ENCODE measurements at places on chromosomes 4 and X. TPM values are rescaled to one million over a fixed set of nuclear protein-coding genes. Genes with fewer than 3 reads are reported as not detected.

The FABP2 gene
- total RNA-seq = not detected

The NXF2 gene
- not detected for total RNA-seq

The IL1RAPL2 gene
- not detected for total RNA-seq

The NDST3 gene
- total RNA-seq = not detected

The DCAF12L2 gene
- total RNA-seq = not detected

The C4orf50 gene
- 6.9 TPM for total RNA-seq

The TCEAL6 gene
- total RNA-seq = not detected

The FAM3A gene
- total RNA-seq = 41.1 TPM

The CSAG1 gene
- total RNA-seq = not detected

The GAGE12D gene
- not detected for total RNA-seq

The CACNA1F gene
- not detected for total RNA-seq

The SNCA gene
- total RNA-seq = 19.8 TPM

- no peak overlapping the region for H3K4me3 ChIP-seq
- no peak overlapping the region for H3K27ac ChIP-seq
- H3K27me3 ChIP-seq = no peaks in the 10 kb centered on the region
- H3K36me3 ChIP-seq = no peaks in the 10 kb centered on the region
- DNase-seq = no peak
- H3K4me1 ChIP-seq = no peaks in the 10 kb centered on the region
These were observed 244.3 kb upstream of the DCAF8L1 start for GRCh38 chrX:28225513-28225912.

GRCh38 chr4:17545374-17546140 lies 30.6 kb downstream of the CLRN2 start:
- no peaks in the 10 kb centered on the region for H3K4me1 ChIP-seq
- peaks cover 16% of the 10 kb centered on the region for H3K27me3 ChIP-seq
- no peak overlapping the region for H3K27ac ChIP-seq
- no peaks in the 10 kb centered on the region for H3K36me3 ChIP-seq

GRCh38 chr4:151021637-151022334 lies 6.7 kb upstream of the LRBA start:
- H3K36me3 ChIP-seq = no peaks in the 10 kb centered on the region
- no peak overlapping the region for H3K4me3 ChIP-seq
- no peak for DNase-seq
- no peaks in the 10 kb centered on the region for H3K27me3 ChIP-seq
- H3K27ac ChIP-seq = no peak overlapping the region

DNA sequence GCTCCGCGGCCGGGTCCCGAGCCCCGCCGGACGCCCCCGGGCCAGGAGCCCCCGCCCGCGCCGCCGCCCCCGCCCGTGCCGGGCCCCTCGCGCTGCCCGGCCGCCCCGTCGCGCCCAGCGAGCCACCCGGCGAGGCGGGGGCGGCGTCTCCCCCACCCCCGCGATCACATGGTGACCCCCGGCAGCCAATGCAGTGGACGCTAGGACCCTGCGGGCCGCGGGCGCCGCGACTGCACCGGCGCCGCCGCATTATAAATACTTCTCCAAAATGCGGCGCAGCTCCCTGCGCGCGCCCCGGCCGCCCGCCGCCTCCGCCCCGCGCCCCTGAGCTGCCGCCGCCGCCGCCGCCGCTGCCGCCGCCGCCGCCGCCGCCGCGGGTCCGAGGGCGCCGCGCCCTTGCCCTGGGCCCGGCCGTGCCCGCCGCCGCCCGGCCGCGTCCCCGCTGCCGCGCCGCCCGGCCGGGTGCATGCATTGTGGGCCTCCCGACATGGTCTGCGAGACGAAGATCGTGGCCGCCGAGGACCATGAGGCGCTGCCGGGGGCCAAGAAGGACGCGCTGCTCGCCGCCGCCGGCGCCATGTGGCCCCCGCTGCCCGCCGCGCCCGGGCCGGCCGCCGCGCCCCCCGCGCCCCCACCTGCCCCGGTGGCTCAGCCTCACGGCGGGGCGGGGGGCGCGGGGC lies at the start of gene NAT8L:
Gene NAT8L (plus strand): TSS at position 282 of the 680 bp plus-strand sequence. CDS start 185 bp downstream, at position 467.
- no peaks in the 10 kb centered on the region for H3K4me1 ChIP-seq
- no peaks in the 10 kb centered on the region for H3K36me3 ChIP-seq
- no peak for DNase-seq

GRCh38 chrX:110341189-110342035 lies 17.2 kb upstream of the RTL9 start:
- no peak for DNase-seq
- H3K27ac ChIP-seq = no peak overlapping the region
- no peaks in the 10 kb centered on the region for H3K36me3 ChIP-seq
- H3K27me3 ChIP-seq = peaks cover 8% of the 10 kb centered on the region
- H3K4me1 ChIP-seq = no peaks in the 10 kb centered on the region

- no peak overlapping the region for H3K4me3 ChIP-seq
- H3K36me3 ChIP-seq = no peaks in the 10 kb centered on the region
- H3K27ac ChIP-seq = no peak overlapping the region
- peaks cover 10% of the 10 kb centered on the region for H3K4me1 ChIP-seq
- DNase-seq = no peak
These were observed 112.5 kb downstream of the PDLIM5 start for GRCh38 chr4:94564252-94564651.

GRCh38 chr4:133058701-133059100 lies 90.4 kb upstream of the PCDH10 start:
- no peaks in the 10 kb centered on the region for H3K36me3 ChIP-seq
- H3K27me3 ChIP-seq = no peaks in the 10 kb centered on the region
- H3K4me1 ChIP-seq = no peaks in the 10 kb centered on the region
- DNase-seq = no peak
- no peak overlapping the region for H3K4me3 ChIP-seq
- no peak overlapping the region for H3K27ac ChIP-seq

DNA sequence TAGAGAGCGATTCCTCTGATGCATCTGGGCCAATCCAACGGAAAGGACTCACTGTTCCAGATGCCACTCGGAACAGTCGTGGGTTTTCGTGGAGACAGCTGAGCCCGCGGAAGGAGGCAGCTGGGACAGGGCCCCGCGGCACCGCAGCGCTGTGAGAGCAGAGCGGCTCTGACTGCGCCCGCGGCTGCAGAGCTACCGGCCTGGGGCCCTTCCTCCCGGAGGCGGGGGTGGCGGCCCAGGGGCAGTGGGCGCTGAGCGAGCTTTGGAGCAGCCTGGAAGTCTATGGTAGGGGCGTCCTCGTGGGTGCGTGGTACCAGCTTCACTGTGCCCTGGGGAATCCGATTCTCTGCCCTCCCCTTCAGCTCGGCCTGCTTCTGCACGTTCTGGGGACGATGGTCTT lies 24.9 kb downstream of the CLDN34 start:
- no peak for DNase-seq
- no peak overlapping the region for H3K27ac ChIP-seq
- peaks cover 8% of the 10 kb centered on the region for H3K27me3 ChIP-seq
- H3K4me1 ChIP-seq = no peaks in the 10 kb centered on the region
- no peak overlapping the region for H3K4me3 ChIP-seq
- no peaks in the 10 kb centered on the region for H3K36me3 ChIP-seq

- DNase-seq = no peak
- no peaks in the 10 kb centered on the region for H3K4me1 ChIP-seq
- H3K27me3 ChIP-seq = no peaks in the 10 kb centered on the region
These were observed 224.7 kb upstream of the DCAF8L1 start for GRCh38 chrX:28205905-28206304.

GRCh38 chrX:136210243-136210642 lies 41.0 kb downstream of the MAP7D3 start:
- no peaks in the 10 kb centered on the region for H3K27me3 ChIP-seq
- no peak overlapping the region for H3K4me3 ChIP-seq
- no peak for DNase-seq
- H3K27ac ChIP-seq = no peak overlapping the region

DNA sequence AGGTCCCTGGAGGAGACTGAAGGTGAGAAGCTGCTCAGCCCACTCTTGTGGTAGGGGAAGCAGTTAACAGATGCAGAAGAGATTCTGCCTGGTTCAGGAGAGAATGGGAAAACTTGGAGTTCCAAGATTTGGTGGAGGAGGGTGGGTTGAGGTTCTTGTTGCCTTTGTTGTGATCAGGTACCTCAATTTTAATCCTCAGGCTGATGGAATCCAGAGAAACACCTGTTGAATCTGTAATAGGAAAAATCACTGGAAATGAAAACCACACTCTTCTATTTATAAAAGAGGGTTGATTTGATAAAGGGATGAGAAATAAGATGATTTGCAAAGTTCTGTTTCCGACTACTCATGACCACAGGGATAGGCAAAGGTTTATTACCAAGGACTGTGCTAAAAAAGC lies 132.1 kb downstream of the EDA start:
- no peaks in the 10 kb centered on the region for H3K4me1 ChIP-seq
- no peaks in the 10 kb centered on the region for H3K36me3 ChIP-seq
- H3K4me3 ChIP-seq = no peak overlapping the region
- DNase-seq = no peak
- H3K27ac ChIP-seq = no peak overlapping the region

DNA sequence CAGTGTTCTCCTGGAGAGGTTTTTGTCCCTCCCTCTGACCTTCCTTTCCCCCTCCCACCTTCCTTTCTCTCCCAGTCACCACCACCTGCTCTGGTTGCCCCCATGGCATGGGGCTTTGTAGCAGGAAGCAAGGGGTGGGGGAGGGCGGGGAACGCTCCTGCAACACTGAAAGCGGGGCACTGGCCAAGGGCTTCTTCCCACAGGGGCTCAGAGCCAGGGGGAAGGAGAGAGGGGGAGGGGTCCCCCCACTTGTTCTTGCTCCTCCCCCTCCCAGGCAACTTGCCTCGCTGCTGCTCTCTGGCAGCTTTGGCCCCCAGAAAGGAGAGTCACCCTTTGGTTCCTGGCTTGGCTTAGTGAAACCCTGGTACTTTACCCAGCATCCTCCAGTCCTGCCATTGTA lies 48.4 kb downstream of the BCORL1 start:
- no peaks in the 10 kb centered on the region for H3K27me3 ChIP-seq
- no peak overlapping the region for H3K4me3 ChIP-seq
- H3K27ac ChIP-seq = no peak overlapping the region

DNA sequence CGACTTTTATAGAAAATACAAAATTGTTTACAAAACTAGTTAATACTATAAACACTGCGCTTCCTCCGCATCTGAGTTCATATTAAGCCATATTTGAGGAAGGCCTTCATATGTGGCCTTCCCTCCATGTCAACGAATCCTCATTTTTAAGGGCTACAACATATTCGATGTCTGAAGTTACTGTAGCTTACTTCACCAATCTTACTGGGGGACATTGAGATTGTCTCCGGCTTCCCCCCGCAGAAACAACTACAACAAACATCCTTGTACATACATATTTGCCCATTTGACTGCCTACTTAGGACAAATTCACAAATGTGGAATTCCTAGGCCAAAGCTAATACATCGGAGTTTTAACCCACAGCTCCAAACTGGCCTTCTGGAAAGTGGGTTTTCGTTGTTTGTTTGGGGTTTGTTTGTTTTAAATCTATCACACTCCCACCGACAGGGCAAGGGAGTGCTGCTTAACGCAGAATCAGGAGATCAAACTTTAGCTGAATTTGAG lies 581 bp upstream of the FAM114A1 start:
- H3K4me3 ChIP-seq = peak overlapping the region; percentile 53
- H3K27me3 ChIP-seq = peaks cover 32% of the 10 kb centered on the region
- peaks cover 10% of the 10 kb centered on the region for H3K4me1 ChIP-seq

DNA sequence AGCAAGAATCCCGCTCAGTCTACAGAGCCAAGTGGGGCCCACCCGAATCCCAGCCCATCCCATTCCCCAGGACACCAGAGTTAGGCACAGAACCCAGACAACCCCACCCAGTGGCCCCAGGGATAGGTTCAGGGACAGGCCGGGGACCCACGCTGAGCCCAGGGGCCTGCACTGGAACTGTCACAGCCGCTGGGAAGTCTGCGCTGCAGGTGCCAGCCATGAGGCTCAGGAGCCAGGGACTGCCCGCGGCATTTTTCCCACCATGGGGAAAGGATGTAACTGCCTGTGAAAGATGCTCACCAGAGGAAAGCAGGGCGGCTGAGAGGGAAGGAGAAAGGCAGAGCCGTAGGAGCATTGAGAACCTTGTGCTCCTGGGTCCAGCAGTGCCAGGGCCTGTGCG lies 12.0 kb downstream of the EVC2 start:
- no peaks in the 10 kb centered on the region for H3K27me3 ChIP-seq
- DNase-seq = no peak
- no peaks in the 10 kb centered on the region for H3K36me3 ChIP-seq
- no peaks in the 10 kb centered on the region for H3K4me1 ChIP-seq
- H3K27ac ChIP-seq = no peak overlapping the region

- no peak for DNase-seq
- H3K36me3 ChIP-seq = no peaks in the 10 kb centered on the region
- H3K27ac ChIP-seq = no peak overlapping the region
These were observed 3.5 kb downstream of the ENAM start for GRCh38 chr4:70632028-70632427.

- H3K27ac ChIP-seq = no peak overlapping the region
- H3K4me1 ChIP-seq = peaks cover 12% of the 10 kb centered on the region
- peaks cover 15% of the 10 kb centered on the region for H3K27me3 ChIP-seq
- peak overlapping the region; percentile 57 for H3K4me3 ChIP-seq
- no peaks in the 10 kb centered on the region for H3K36me3 ChIP-seq
These were observed 126.6 kb downstream of the ASB9 start for GRCh38 chrX:15143050-15143824.

DNA sequence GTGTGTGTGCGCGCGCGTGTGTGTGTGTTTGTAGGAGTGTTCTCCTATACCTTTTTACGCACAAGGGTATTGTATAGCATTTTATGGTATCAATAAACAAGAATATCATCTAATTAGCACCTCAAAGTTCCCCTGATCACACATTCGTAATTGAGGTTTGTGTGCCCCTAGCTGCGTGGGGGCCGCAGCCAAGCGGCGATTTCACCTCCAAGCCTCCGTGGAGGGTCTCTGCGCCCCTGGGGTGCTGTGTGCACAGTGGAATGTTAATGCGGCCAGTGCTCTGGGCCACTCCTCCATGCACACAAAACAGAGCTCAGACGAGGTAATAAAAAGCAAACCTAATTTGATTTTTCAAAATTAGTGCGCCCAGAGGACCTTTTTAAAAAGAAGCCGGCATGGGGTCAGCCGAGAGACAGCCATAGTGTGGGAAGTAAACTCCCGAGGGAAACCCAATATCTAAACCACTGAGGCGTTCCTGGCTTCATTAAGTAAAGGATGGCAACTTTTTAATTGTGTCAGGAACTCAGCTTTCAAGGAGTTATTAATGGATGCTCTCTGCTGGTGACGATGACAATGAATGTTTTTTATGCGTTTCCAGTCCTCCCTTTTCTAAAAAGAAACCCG lies 110.6 kb downstream of the SORCS2 start:
- H3K27ac ChIP-seq = no peak overlapping the region
- no peak overlapping the region for H3K4me3 ChIP-seq
- peaks cover 6% of the 10 kb centered on the region for H3K27me3 ChIP-seq

- no peaks in the 10 kb centered on the region for H3K4me1 ChIP-seq
- H3K36me3 ChIP-seq = no peaks in the 10 kb centered on the region
These were observed 47.4 kb downstream of the TMPRSS11E start for GRCh38 chr4:68494688-68495087.

- no peak overlapping the region for H3K4me3 ChIP-seq
- H3K36me3 ChIP-seq = peaks cover 15% of the 10 kb centered on the region
- H3K27me3 ChIP-seq = peaks cover 28% of the 10 kb centered on the region
- no peak for DNase-seq
- H3K4me1 ChIP-seq = no peaks in the 10 kb centered on the region
These were observed 2.2 kb downstream of the SLIT2 start for GRCh38 chr4:20253735-20254409.

DNA sequence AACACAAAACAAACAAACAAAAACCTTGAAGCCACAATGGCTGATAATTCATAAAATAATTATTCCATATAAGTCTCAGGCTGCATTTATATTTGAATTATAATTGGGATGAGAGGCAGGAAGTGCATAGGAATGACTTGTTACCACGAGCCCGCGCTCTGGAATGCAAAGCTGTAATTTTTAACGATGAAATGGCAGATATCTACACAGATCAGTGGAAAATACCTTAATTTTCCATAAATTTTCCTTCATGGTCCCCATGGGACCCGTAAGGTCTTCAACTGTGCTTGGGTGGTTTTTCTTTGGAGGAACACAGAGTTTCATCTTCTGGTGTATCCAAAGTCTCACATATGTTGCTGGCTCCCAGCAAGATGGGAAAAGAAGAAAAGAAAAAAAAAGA lies 226.8 kb downstream of the SHOX start:
- H3K4me1 ChIP-seq = no peaks in the 10 kb centered on the region
- DNase-seq = no peak
- no peak overlapping the region for H3K4me3 ChIP-seq
- H3K27ac ChIP-seq = no peak overlapping the region
- no peaks in the 10 kb centered on the region for H3K36me3 ChIP-seq

All from natural killer cell treated with Interleukin-12 subunit alpha and Interleukin-12 subunit beta and Interleukin-15 and Interleukin-18, amount 100 ng/mL, for 72 hours (primary cell).